ENCODE measurements at places on chromosomes 4 and X.

- no peak for DNase-seq
These were observed 36.6 kb downstream of the PCGF3 start for GRCh38 chr4:742096-742741.

GRCh38 chrX:102714994-102715393 lies 2.7 kb downstream of the GPRASP2 start:
- no peak for DNase-seq

DNA sequence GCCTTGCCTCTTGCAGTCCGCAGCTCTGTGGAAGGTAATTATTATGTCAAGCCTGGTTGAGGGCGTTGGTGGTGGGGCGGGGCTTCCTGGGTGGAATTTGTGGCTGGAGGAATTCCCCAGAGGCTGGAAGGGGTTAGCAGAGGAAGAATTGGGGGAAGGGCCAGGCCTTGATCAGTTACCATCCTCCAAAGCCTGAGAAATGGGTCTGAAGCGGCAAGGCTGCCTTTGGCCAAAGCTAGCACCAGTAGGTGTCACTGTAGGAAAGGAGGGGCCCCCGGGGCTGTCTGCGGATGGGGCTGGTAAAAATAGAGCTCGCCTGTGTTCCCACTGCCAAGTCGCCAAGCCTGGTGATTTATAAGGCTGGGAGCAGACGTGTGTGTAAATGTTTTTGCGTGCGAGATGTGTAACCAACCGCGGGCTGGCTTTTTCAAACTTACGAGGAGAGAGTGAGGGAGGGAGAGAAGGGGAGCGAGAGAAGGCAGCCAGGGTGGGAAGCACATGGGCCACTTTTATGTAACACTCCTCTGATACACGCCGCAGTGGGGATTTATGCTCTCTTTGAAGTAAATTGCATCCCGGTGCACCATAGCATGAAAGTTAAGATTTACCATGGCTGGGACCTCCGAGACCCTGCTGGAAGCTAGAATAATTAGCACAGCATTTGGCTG lies 367.0 kb downstream of the BCOR start:
- peak; percentile 54 for DNase-seq

DNA sequence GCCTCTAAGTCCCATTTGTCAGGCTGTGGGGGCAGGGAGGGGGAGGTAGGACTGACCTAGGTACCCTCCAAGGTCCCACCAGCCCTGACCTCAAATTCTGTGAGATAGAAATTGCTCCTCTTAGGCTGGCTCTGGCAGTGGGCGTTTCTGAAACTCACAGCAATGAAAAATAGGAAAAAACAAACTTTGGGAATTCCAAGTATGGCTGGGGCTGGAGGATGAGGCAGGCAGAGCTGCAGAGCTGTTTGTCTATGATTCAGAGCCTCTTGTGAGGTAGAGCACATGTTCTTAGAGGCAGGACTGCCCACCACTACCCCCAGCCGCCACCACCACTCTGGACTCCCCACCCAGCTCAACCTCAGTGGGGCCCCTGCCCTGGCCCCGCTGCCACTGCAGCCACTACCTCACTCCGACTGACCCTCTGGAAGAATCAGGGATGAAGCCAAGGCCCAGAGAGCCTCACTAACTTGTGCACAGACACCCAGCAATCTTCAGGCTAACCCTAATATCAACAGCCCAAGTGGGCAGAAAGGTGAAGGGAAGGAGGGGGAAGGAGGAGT lies 98.2 kb downstream of the PJA1 start:
- no peak for DNase-seq

- DNase-seq: no peak
These were observed 81.8 kb upstream of the NAP1L5 start for GRCh38 chr4:88779431-88779830.

DNA sequence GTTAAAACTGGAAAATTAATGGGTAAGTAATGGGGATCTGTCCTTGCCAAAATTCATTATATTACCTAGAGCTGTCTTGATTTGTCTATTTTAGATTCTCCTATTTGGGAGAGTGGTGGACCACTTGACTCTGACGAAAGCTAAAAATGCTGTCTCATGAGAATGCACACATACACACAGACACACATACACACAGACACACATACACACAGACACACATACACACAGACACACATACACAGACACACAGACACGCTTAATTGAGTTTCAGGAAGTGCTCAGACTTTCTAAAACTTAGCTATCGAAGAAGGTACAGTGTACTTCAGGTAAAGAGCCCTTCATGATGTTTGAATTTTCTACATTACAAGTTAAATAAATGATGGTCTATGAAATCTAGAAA lies 279.5 kb downstream of the ANKRD50 start:
- no peak for DNase-seq

GRCh38 chr4:140004549-140004895 lies 149.5 kb downstream of the MAML3 start:
- DNase-seq: no peak

DNA sequence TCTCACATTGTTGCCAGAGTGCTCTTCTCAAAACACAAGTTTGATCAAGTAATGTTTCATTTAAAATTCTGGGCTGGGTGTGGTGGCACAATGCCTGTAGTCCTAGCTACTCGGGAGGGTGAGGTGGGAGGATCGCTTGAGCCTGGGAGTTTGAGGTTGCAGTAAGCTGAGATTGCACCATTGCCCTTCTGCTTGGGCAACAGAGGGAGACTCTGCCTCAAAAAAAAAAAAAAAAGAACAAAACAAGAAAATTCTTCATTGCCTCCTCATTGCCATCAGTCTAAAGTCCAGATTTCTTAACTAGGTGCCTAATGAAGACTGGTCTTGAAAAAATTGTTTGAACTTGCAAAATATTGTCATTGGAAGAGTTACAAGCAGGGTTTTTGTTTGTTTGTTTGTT lies 120.1 kb downstream of the MFAP3L start:
- no peak for DNase-seq

- DNase-seq: no peak
These were observed 534.9 kb upstream of the FTHL17 start for GRCh38 chrX:31606771-31607170.

- no peak for DNase-seq
These were observed 136.6 kb upstream of the OTUD4 start for GRCh38 chr4:145316897-145317574.

DNA sequence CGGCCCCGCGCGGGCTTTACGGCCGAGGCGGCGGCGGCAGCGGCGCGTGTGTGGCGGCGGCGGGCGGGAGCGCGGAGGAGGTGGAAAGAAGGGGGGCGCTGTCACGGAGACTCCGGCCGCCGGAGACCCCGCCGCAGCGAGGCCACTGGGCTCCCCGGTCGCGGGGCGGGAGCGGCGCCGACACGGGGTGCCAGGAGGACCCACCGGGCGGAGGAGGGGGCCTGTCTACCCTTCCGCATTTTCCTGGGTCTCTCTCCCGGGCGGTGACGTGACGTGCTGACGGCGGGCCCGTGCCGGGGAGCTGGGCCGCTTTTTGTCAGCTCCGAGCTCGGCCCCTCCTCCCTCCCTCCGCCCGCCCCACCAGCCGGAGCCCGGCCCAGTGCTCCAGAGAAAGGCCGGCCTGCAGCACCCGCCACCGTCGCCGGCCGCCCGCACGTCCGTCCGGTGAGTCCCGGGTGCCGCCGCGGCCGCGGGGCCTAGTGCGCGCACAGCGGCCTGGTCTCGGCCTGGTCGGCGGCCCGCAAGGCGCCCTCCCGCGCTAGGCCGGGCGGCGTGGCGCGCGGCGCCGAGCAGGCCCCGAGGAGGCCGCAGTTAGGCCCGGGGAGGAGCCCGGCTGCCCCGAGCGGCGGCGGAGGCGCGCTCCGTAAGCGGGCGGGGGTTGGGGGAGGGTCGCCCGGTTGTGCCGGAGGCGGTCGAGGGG lies at the start of gene ZFX:
Gene ZFX (plus strand): TSS at position 379 of the 700 bp plus-strand sequence. CDS start 23,014 bp downstream, outside the sequence.
- no peak for DNase-seq

DNA sequence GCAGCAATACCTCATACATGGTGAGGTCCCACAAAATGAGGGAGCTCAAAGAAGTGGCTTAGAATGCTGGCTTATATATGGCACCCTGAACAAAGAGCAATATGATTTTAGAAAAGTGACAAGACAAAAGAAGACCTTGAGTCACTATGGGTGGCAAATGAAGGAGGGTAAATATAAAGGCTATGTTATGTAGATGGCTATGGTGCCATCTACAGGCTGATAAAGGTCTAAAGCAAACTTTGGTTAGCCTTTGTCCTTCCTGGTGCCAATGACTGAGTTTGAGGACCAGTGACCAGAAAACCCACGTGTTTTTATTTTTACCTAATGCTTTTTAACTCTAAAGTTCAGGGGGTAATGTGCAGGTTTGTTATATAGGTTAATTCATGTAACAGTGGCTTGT lies 151.8 kb downstream of the CCNG2 start:
- no peak for DNase-seq

DNA sequence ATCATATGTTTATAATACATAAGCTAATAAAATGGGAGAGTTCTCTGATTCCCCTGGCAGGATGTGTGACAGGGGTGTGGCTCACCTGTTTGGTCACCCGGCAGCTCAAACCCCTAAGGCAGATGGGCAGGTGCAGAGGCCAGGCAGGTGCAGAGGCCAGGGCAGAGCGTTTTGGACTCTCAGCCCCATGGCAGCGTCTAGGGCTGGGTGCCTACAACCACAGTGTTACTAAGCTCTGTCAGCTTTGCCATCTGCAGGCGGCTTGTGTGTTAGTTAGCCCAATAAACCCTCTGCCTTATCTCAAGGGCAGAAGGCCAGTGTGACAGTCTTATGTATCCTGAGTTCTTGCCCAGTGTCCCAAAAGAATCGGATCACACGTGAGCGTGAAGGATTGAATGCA lies 54.0 kb upstream of the UGT2B15 start:
- no peak for DNase-seq

- no peak for DNase-seq
These were observed 105.6 kb downstream of the HNRNPD start for GRCh38 chr4:82268050-82268825.

DNA sequence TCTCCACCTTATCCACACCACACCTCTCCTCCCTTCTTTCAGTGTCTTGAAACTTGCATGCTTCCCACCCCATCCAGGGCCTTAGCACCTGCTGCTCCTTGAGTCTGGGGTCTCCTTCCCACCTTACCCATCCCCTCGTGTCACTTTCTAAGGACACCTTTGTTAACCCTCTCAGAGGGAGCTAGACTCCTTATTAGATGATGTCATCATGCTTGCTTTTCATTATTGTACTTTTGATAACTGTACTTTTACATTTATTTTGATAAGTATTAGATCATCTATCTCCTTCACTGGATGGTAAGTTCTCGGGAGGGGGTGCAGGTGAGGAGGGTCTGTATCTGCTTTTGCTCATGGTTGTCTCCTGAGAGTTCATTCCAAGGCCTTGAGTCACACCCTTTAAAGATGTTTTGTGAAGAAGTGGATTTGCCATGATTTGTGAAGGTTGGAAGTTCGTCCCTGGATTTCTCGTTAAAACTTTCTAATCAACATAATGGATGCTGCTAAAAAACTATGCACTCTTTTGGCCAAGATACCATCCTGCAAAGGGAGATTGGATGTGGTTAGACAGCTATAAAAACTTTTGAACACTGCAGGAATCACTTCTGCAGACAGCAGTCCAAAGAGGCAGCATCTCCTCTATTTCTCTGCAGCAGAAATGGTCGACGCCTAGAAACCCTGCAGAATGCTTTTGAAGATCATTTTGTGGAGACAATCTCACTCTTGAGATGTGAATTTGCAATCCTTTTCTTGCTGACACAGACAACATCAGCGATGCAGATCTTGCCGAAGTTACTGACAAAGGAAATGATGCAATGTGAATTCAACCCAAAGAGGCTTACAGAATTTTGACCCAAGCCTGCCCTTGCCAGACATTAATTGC lies 69.6 kb downstream of the ENPP6 start:
- DNase-seq: no peak
